ENCODE measurements at places on chromosomes 7 and 10.

DNA sequence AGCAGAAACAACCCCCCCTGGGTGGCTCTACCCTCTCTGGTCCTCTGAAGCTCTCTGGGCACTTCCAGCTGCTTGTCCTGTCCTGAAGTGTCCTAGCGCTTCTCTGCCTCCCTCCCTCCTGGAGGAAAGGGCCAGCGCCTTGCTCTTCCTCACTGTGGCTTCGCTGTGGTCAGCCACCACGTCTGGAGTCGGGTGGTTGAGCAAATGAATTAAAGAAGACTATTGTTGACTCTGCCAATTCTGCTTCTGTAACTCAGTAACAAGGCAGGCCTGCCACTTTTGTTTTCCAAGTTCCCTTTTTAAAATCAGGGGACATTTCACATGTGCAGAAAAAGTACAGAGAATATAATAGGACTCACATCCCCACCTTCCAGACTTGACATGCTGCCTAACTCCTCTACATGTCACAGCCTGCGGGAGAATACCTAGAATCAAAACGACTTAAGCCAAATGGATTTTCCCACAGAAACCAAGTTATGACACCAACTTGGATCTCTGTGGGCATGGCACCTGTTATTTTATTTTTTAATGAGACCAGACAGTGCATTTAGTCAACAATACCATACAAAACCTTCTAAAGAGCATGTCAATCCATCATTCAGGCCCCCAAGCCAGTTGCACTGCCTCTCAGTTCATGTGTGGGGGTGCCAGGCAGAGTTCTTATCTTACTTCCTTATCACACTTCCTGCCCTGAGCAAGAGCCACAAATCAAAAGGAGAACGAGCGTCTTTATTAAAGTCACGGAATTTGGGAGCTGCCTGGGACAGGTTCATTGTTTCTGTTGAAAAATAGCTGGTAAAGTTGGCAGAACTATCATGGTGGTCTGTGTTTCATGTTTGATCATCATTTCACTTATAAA lies 6.8 kb downstream of the FFAR4 start:
- DNase-seq = no peak

DNA sequence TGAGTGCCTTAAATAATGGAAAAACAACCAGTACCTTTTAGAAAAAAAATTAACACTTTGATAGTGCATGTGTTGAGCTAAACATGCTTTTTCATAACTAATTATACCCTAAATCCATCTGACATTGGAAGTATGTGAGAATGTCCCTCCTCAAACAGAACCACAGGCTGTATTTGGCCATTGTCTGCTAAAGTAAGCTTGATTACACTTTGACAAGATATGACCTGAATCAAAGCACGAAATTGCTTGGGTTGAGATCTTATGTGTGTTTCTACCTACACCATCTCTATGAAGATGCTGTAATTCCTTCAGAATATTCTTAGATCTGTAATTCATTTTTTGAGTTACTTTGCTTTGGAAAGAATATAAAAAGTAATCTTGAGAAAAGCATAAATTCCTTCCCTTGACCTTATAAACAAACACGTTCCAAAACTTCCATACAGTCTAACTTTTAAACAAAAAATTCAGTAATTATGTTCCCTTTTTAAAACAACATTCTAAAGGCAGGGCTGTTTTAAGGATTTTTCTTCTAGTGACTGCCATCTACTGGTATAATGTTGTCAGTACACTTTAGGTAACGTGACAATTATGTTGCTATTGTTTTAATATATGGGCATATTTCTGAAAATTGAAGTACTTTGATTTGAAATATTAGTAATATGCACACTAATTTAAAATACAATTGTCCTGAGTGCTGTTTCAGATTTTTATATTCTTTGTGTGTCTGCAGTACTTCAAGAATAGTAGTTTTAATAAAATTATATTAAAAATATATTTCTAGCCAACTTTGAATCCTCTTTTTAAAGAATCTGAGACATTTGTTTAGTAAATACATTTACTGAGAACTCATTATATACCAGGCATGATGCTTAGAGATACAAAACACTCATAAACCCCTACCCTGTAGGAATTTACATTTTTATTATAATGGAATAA lies 20.9 kb downstream of the CD36 start:
- no peak for DNase-seq

GRCh38 chr7:6181136-6181535 lies 91.3 kb downstream of the CYTH3 start:
- no peak for DNase-seq

GRCh38 chr10:54444170-54444569 lies 356.9 kb downstream of the PCDH15 start:
- DNase-seq = no peak

- DNase-seq = no peak
These were observed 10.8 kb upstream of the PPP1R3C start for GRCh38 chr10:91643700-91644099.

Data from stimulated activated CD4-positive, alpha-beta T cell treated with anti-CD3 and anti-CD28 coated beads, Interleukin-15, amount 100 ng/mL, for 1 hour (primary cell).